ENCODE measurements at places on chromosomes 7 and 10.

GRCh38 chr10:90998733-90999511 lies 78.0 kb upstream of the ANKRD1 start:
- no peak for DNase-seq

DNA sequence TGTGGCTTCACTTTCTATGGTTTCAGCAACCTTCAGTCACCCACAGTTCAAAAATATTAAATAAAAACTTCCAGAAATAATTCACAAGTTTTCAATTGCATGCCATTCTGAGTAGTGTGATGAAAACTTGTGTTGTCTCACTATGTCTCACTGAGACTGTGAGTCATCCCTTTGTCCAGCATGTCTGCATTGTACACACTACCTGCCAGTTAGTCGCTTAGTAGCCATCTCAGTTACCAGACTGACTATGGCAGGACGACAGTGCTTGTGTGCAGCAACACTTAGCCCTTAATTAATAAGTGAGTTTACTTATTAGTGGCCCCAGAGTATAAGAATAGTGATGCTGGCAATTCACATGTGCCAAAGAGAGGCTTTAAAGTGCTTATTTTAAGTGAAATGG lies 22.5 kb downstream of the CCDC186 start:
- DNase-seq: no peak

DNA sequence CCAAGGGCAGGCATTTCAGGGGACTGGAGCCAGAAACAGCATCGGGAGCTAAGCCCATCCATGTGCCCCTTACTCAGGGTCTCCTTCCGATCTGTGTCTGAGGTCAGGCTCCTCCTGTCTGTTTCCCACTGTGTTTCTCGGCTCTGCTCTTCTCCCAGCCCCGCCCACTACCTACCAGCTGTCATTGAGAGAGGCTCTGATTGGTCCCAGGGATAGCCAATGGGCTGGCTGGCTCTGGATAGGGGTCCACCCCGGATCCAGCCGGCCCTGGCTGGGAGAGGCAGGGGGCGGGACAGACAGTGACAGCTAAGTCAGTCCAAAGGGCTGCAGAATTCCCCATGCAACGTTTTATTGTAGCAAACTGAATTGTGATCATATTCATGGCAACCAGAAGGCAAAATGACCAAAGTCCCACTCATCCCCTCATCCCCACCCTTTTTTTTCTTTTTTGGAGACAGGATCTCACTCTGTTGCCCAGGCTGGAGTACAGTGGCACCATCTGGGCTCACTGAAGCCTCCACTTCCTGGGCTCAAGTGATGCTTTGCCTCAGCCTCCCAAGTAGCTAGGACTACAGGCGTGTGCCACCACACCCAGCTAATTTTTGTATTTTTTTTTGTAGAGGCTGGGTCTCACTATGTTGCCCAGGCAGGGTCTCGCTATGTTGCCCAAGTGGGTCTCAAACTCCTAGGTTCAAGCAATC lies 76.3 kb downstream of the CLIP2 start:
- DNase-seq: no peak

GRCh38 chr7:27921081-27921836 lies 181.3 kb downstream of the TAX1BP1 start:
- DNase-seq: no peak

GRCh38 chr7:159154243-159154642 lies 9.6 kb upstream of the VIPR2 start:
- DNase-seq: no peak

GRCh38 chr10:4352414-4352961 lies 473.5 kb upstream of the AKR1E2 start:
- no peak for DNase-seq

DNA sequence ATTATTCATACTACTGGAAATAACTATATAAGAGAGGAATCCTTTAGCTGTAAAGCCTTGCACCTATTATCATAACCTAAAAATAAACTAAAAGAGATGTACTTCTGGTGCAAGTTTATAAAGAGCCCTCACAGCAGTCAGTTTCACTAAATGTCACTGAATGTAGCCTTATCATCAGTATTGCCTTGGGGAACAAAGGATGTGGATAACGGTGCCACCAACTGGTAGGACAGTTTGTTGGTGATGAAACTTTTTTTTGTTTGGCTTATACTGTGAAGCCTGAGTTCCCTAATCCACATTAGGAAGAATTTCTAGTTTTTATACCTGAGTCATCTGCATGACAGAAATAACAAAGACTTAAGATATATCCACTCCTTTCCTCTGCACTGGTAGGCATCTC lies 117.9 kb upstream of the COL1A2 start:
- DNase-seq: no peak

GRCh38 chr10:73039635-73040034 lies 57.0 kb downstream of the P4HA1 start:
- no peak for DNase-seq

GRCh38 chr10:78964952-78965633 lies 103.7 kb upstream of the ZMIZ1 start:
- no peak for DNase-seq

- no peak for DNase-seq
Observed at GRCh38 chr10:31647861-31648260, 280.8 kb downstream of the ARHGAP12 start.

DNA sequence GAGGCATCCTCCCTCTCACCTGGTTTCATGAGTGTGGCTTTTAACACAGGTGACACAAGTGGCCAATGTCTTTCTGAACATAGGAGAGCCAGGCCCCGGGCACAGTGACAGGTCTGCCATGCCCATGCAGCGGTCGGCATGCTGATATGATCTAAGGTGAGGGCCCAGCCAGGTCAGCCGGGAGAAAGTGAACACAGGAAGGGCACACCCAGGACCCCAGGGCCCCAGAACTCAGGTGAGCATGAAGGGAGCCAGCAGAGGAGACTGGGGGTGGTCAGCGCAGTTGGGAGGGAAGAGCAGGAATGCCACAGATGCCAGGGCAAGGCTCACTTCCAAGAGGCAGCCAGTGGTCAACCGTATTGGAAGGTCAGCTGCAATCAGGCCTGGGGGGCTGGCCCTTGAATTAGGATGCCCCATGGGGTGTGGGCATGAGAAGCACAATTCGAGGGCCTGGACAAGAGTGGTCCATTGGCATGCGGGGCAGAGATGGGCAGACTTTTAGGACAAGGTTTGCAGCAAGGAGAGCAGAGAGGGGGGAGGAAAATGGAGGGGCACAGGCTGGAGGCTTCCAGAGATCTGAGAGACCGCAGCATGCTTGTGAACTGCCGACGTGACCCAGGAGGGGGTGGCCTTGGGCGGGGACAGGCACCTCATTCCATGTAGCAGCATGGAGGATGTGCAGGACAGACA lies 3.9 kb upstream of the INPP5A start:
- no peak for DNase-seq

GRCh38 chr10:116768786-116769185 lies 26.4 kb upstream of the HSPA12A start:
- no peak for DNase-seq

- DNase-seq: no peak
Observed at GRCh38 chr7:74376256-74377036, 77.3 kb upstream of the GTF2IRD1 start.

- DNase-seq: no peak
Observed at GRCh38 chr7:29146888-29147609, 712 bp upstream of the CPVL start.

DNA sequence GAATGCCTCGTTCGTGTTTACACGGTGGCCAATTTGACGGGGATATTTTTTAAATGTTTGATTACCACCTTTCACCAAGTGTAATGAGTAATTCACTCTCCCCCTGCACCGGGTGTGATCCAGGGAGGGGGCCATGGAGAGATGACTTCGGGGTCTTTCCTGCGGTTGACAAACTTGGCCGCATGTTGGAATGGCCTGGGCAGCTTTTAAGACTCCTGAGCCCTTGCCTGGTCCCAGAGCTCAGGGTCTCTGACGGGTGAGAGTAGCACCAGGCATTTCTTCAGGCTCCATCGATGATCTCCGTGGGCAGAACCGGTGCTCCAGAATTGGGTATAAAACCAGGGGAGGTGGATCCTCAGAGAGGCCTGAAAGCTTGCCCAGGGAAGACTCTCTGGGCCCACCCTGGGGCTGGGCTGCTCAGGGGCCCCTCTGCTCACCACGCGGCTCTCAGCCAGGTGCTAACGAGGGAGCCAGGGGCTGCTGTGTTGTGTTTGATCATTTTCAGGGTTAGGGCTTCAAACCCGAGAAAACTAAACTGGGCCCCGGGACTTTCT lies 882 bp downstream of the ZNF282 start:
- no peak for DNase-seq

- no peak for DNase-seq
Observed at GRCh38 chr7:68200051-68200670, 1203.5 kb downstream of the TYW1 start.

- no peak for DNase-seq
Observed at GRCh38 chr7:128302139-128302538, 41.6 kb downstream of the RBM28 start.

DNA sequence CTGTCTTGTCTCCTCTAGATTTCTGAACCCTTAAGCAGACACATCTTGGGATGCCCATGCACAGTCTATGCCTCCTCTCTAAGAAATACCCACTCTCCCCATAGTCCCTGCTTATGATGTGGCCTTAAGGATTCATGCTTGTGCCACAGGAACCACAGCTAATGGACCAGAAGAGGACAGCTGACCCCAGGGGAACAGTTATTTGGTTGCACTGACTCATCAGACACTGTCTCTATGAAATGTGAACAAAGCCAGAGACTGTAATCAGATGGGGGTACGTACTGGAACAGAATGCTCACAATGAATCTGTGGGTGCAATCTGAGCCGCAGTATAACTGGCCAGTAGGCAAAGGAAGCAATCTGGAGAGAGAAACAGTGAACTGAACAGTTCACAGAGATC lies 121.9 kb downstream of the USP6NL start:
- DNase-seq: no peak

GRCh38 chr7:7228967-7229366 lies 46.6 kb downstream of the C1GALT1 start:
- DNase-seq: no peak

DNA sequence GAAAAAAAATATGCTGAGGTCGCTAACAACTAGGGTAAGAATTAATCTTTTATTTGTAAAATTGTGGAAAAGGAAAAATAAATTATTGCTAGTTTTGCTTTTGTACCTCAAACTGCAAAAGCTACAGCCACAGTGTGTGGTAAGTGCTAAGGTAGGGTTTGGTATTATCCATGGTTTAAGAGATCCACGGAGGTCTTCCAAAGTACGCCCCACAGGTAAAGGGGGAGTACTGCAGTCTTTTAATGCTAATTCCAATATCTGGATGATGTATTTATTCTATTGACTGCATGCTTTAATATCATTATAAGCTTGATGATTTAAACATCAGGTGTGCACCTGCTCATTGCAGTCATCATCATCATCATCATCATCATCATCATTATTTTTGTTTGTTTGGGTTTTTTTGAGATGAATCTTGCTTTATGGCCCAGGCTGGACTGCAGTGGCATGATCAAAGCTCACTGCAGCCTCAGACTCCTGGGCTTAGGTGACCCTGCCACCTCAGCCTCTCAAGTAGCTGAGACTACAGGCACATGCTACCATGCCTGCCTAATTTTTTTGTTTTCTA lies 38.4 kb upstream of the BMS1 start:
- DNase-seq: no peak

DNA sequence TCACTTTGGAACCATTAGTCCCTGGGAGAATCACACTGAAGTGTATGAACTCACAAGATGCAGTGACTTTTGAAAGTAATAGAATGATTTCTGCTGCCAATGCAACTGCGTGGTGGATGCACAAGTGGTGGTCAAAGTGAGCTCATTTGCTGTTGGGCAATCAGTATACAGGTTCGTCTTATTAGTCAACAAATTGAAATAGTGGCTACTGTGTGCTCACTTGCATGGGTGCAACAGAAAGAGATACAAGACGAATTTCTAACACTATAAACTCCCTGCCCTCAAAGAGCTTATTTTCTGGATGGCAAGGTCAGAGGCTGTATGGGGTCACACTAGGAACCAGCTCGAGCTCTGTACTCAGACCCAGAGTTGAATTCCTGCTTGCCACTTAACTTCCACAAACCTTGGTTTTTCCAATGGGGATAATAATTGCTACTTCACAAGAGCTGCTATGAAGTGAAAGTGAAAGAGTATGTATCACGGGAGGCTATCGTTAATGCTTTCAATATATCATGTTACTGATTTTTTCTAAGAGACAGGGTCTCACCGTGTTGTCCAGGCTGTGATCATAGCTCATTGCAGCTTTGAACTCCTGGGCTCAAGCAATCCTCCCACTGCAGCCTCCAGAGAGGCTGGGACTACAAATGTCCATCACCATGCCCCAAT lies 8.3 kb upstream of the BCL7B start:
- DNase-seq: no peak

DNA sequence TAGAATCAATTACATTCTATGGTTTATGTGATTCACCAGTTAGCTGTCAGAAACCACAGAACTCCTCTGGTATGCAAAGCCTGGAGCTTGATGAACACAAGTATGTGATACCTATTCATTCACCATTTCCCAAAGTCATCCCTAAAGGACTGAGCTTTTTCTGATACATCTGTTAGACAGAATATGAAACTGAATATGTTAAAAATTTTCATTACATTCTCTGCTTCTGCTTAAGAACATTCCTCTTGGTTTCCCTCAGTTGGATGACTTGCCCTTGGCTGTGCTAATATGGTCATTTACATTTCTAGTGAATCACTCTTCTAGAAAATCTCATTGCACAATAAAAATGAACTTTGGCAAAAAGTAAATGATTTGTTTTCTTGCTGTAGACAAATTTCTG lies 10.8 kb upstream of the PON1 start:
- DNase-seq: no peak

DNA sequence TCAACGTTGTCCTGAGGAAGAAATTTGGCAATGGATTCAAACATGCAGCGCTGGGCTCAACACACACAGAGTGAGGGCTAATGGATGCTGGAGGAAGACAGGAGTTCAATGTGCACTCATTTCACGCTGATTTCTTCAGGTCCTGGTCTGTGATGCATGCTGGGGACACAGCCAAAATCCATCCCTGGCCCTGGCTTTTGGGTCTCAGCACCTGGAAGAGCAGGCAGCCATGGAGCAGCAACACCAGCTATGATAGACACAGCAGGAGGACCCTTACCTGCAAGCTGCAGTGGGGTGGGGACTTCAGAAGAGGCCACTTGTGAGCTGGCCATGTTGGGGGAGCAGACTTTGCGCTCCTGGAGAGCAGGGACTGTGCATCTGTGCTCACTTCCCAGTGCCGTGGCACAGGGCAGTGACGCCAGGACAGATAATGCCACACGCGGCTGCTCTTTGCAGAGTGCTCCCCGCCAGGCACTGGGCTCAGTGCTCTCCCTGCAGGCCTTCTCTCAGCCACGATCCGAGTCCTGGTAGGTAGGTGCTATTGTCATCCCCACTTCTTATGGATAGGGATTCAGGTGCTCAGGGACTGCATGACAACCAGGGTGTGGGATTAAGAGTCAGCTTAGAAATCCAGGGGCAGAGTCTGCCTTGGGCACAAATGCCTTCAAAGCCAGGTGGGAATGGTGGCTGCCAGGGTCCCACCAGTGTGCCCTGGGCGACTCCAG lies 138.8 kb upstream of the UNC5B start:
- DNase-seq: no peak

GRCh38 chr7:3668743-3669142 lies 367.7 kb downstream of the SDK1 start:
- DNase-seq: no peak
